Chondrocyte (in vitro differentiated cells): ENCODE measurements at places on chromosomes 12 and 14. TPM values are rescaled to one million over a fixed set of nuclear protein-coding genes. Genes with fewer than 3 reads are reported as not detected.
A peak's percentile ranks its signal among the peaks of the same experiment; 100 is the strongest.

DNA sequence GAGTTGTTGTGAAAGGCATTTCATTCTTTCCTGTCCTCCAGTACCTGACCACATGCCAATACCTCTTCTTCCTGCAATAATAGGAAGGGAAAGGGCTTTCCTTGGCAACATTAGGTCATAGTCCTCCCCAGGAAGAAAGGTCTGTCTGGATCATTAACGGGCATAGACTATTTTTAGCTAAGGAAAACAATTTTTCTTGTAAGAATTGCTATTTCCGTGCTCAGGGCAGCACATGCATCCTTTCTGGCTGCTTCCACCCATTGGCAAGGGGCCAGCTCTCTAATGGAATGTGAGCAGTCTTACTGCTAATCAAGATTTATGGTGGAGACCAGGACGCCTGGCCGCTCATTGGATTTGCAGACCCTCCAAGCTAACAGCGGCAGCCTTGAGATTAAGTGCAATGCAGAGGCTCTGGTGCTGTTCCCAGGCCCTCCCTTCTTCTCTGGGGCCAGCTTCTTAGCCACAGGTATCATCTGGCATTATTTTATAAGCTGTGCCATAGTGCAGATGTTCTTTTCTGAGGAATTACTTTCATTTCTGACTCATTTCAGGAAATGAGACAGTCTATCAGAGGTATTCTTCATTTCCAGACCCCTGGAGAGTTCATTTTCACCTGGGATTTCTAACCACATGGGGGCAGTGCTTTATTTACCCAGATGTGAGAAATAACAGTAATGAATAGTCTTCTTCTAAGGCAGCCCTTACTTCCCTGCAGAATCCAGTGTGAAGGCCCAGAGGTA, 52.9 kb downstream of the ANO6 start:
- peak overlapping the region; percentile 31 for H3K4me3 ChIP-seq
- H3K4me1 ChIP-seq: peaks cover 46% of the 10 kb centered on the region
- DNase-seq: peak; percentile 92
- no peaks in the 10 kb centered on the region for H3K27me3 ChIP-seq
- no peaks in the 10 kb centered on the region for H3K36me3 ChIP-seq

GRCh38 chr14:89373185-89373584, 43.8 kb downstream of the FOXN3 start:
- H3K4me1 ChIP-seq: peaks cover 44% of the 10 kb centered on the region
- H3K36me3 ChIP-seq: peaks cover 5% of the 10 kb centered on the region
- H3K27me3 ChIP-seq: no peaks in the 10 kb centered on the region
- peak overlapping the region; percentile 22 for H3K27ac ChIP-seq
- H3K4me3 ChIP-seq: no peak overlapping the region
- DNase-seq: no peak

DNA sequence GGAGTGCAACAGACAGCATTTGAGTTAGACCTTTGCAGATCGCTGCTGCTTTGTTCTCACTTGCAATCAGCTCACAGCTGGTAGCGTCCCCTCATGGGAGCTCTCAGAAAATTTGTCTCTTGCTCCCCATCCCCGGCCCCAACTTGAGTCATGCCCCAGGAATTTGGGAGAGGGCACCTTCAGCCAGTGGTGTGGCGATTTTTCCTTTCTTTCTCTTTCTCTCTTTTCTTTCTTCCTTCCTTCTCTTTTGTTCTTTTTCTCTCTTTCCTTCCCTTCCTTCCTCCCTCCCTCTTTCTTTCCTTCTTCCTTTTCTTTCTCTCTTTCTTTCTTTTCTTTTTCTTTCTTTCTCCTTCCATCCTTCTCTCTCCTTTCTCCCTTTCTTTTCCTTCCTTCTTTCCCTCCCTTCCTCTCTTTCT, 34.2 kb upstream of the MAP1LC3B2 start:
- H3K27ac ChIP-seq: peak overlapping the region; percentile 99
- H3K4me3 ChIP-seq: peak overlapping the region; percentile 52
- H3K4me1 ChIP-seq: peaks cover 54% of the 10 kb centered on the region

GRCh38 chr14:32941668-32942065, 3.0 kb downstream of the NPAS3 start:
- peaks cover 14% of the 10 kb centered on the region for H3K4me1 ChIP-seq
- H3K27me3 ChIP-seq: peaks cover 5% of the 10 kb centered on the region
- no peak for DNase-seq
- no peak overlapping the region for H3K4me3 ChIP-seq
- H3K27ac ChIP-seq: no peak overlapping the region
- no peaks in the 10 kb centered on the region for H3K36me3 ChIP-seq

Gene TAS2R7
- not detected in 3 replicates for total RNA-seq

- no peak overlapping the region for H3K4me3 ChIP-seq
- no peaks in the 10 kb centered on the region for H3K4me1 ChIP-seq
- H3K27ac ChIP-seq: no peak overlapping the region
- H3K27me3 ChIP-seq: peaks cover 15% of the 10 kb centered on the region
- H3K36me3 ChIP-seq: no peaks in the 10 kb centered on the region
These were observed 18.7 kb downstream of the CCDC63 start for GRCh38 chr12:110865521-110865920.
